ENCODE measurements at places on chromosomes 3 and 15.
A peak's percentile ranks its signal among the peaks of the same experiment; 100 is the strongest.

GRCh38 chr15:52281085-52282035 lies 14.2 kb downstream of the MYO5C start:
- H3K27ac ChIP-seq = no peak overlapping the region
- H3K36me3 ChIP-seq = no peaks in the 10 kb centered on the region
- DNase-seq = no peak
- no peaks in the 10 kb centered on the region for H3K27me3 ChIP-seq
- no peak overlapping the region for H3K4me3 ChIP-seq

- no peak overlapping the region for H3K4me3 ChIP-seq
- H3K4me1 ChIP-seq = peaks cover 20% of the 10 kb centered on the region
- H3K27me3 ChIP-seq = no peaks in the 10 kb centered on the region
- H3K27ac ChIP-seq = peak overlapping the region; percentile 61
- DNase-seq = peak; percentile 41
Observed at GRCh38 chr3:172591876-172592771, 68.9 kb upstream of the TNFSF10 start.

DNA sequence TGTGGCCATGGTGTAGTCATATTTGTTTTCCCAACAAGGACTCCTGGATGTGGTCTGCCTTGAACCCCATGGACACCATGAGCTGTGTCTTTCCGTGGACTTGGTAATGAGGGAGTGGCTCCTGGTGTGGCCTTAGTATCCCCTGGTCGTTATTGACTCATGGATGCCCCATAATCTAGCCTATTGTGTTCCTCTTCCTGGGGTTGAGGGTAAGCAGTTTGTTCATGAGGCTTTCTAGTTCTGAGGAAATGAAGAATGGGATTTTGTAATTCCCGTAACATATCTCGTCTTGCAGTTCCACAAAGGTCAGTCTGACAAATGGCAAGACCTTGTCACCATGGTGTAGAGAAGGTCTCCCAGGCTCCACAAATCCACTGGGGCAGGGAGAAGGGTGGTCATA lies 22.6 kb downstream of the RAB7A start:
- no peak overlapping the region for H3K27ac ChIP-seq
- no peaks in the 10 kb centered on the region for H3K36me3 ChIP-seq
- DNase-seq = no peak
- peaks cover 4% of the 10 kb centered on the region for H3K4me1 ChIP-seq
- no peaks in the 10 kb centered on the region for H3K27me3 ChIP-seq

- no peaks in the 10 kb centered on the region for H3K27me3 ChIP-seq
- H3K27ac ChIP-seq = no peak overlapping the region
- H3K4me3 ChIP-seq = no peak overlapping the region
- peaks cover 6% of the 10 kb centered on the region for H3K36me3 ChIP-seq
- H3K4me1 ChIP-seq = peaks cover 3% of the 10 kb centered on the region
Observed at GRCh38 chr3:129824926-129825541, 68.5 kb downstream of the TMCC1 start.

DNA sequence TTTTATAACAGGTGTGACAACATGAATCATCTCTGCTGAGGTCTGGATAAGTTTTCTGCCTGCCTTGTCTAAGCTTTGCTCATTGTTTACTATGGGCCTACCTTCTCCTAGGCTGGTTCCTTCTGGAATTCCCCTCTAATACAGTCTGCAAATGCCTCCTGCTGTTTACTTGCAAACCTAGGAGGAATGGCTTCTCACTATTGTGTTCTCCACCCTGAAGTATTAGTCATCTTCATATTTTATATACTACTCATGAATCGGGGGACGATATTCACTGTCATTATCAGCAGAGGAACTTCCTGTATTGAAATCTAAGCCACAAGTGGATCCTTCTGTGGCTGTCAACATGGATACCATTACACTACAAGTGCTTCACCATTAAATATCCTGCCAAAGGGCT lies 154.8 kb downstream of the PLCL2 start:
- no peak overlapping the region for H3K27ac ChIP-seq
- H3K4me1 ChIP-seq = peaks cover 3% of the 10 kb centered on the region
- no peak overlapping the region for H3K4me3 ChIP-seq
- peaks cover 11% of the 10 kb centered on the region for H3K36me3 ChIP-seq

DNA sequence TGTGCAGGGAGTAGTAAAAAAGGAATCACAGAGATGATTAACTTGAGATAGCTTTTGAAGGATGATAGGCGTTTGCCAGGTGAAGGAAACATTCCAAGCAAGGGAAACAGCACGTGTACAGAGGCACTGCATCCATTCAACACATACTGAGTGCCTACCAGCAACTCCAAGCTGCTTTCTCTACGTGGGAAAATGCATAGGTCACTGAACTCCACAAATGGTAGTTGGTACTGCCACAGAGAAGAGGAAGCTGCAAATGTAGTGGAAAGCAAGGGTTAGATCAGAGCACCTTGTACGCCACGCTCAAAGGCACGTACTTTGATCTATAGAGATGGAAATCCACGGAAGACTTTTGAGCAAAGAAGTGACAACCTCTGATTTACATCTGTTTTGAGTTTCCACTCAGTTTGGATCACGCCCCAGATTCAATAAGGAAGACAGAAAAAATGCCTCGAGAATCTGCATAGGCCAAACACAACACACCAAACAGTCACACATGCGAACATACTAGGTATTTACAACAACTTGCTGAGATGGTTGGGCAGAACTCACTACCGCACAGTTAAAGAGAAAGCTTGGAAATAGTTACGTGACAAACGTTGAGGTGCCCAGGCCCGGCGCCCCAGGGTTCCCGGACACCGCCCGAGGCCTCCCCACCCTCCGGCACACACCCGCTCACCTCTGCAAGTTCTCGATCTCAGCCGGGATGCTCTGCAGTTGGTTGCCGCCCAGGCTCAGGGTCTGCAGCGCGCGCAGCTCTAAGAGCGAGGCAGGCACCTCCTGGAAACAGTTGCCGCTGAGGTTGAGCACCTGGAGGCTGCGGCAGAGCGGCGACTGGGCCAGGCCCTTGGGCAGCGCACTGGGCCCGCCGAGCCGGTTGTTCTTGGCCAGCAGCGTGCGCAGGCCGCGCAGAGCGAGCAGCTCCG lies 826 bp downstream of the LRRC58 start:
- H3K27ac ChIP-seq = peak overlapping the region; percentile 46
- peaks cover 3% of the 10 kb centered on the region for H3K36me3 ChIP-seq
- no peak for DNase-seq
- no peaks in the 10 kb centered on the region for H3K27me3 ChIP-seq
- peaks cover 24% of the 10 kb centered on the region for H3K4me1 ChIP-seq
- peak overlapping the region; percentile 68 for H3K4me3 ChIP-seq
